ENCODE measurements at places on chromosomes 13 and 19.

DNA sequence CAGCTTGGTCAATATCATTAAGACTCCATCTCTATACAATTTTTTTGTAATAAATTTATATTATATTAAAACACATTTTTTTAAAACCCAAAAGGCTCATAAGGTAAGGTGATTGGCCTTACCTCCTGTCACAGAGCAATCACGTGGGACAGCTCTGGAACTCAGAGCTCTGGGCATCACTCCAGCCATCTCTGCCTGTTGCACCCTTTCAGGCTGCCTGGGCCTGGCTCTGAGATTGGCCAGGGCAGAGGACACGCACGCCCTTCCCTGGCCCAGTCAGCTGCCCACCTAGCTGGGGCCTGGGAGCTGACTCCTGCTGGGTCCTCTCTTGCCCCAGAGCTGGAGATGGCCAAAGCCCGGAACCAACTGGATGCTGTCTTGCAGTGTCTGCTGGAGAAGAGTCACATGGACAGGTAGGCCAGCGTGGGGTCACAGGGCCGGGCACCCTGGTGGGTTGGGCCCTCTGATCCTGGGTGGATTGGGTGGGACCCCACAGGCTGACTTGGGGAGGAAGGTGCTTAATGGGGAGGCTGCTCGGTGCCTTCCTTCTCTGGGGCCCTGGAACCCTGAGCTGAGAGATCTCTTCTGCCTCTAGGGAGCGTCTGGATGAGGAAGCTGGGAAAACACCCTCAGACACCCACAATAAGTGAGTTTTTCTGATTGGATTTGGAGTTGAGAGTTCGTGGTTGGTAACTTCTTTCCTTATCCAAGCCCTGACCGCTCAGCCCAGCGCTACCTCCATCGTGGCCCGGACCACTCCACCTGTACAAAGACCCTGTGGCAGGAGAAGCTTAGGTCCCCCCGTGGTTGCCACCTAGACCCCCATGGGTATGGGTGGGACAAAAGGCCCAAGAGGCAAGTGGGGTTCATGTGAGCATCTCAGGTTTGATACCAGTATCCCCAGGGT lies 3.7 kb downstream of the LIN37 start:
- no peak for DNase-seq

GRCh38 chr13:106568299-106569003 lies 514 bp upstream of the ARGLU1 start:
- no peak for DNase-seq

DNA sequence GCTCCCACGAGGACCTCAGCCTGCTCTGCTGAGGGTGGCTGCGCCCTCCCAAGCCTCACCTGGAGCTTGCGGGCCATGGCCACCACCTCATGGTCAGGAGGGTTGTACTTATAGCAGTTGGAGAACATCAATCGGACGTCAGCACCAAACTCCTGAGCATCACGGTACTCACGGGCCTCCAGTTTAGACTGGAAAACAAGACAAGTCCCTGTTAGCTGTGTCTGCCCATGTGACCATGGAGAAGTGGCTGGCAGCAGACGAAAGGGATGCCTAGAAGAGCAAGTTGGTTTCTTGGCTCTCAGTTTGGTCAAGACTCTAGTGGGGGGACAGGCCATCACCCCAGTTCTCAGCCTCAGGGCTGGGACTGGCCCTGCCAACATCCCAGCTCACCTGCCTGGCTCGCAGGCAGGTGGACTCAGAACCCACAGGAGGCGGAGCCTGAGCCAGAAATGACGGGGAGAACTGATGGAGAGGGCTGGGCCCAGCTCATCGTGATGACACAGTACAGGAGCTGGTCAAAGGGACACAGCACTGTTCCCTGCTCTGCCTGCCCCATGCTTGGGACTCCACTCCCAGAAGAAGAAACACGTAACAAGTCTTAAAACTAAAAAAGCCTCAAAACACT lies 31.2 kb upstream of the EPHX3 start:
- no peak for DNase-seq

DNA sequence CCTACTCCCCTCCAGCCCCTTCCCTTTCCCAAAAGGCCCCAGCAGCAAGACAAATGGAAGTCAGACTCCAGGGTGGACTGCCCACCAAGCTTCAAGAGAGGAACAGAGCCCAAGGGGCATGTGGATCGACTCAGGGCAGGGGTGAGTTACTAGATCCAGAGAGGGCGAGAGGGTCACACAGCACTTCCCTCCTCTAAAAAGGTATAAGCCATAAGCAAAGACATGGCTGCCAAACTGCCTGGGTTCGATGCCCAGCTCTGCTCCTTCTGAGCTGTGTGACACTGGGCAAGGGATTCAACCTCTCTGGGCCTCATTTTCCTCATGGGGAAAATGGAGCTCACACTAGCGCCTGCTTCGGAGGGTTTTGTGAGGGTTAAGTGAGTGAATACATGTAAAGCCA lies 3.8 kb downstream of the PPP1R14A start:
- DNase-seq: no peak

DNA sequence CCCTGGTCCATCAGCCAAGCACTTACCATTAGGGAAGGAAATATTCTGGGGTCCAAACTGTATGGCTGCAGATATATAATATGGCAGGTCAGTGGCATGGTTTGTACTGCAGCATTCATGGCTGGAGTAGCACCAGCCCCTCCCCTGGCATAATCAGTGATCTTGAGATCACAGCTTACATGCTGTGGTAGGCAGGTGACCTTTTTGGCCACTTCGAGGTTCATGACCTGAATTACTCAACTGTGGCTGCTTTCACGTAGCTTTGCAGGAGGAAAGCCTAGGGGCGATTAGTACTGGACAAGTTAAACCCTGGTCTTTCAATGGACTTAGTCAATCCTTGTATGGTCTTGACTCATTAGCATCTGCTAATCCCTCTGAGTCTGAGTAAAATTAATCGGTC lies 169.8 kb downstream of the SPRY2 start:
- no peak for DNase-seq

GRCh38 chr19:4100647-4101495 lies 23.1 kb downstream of the MAP2K2 start:
- DNase-seq: no peak

- no peak for DNase-seq
Observed at GRCh38 chr13:108828086-108828815, 198.8 kb downstream of the MYO16 start.

DNA sequence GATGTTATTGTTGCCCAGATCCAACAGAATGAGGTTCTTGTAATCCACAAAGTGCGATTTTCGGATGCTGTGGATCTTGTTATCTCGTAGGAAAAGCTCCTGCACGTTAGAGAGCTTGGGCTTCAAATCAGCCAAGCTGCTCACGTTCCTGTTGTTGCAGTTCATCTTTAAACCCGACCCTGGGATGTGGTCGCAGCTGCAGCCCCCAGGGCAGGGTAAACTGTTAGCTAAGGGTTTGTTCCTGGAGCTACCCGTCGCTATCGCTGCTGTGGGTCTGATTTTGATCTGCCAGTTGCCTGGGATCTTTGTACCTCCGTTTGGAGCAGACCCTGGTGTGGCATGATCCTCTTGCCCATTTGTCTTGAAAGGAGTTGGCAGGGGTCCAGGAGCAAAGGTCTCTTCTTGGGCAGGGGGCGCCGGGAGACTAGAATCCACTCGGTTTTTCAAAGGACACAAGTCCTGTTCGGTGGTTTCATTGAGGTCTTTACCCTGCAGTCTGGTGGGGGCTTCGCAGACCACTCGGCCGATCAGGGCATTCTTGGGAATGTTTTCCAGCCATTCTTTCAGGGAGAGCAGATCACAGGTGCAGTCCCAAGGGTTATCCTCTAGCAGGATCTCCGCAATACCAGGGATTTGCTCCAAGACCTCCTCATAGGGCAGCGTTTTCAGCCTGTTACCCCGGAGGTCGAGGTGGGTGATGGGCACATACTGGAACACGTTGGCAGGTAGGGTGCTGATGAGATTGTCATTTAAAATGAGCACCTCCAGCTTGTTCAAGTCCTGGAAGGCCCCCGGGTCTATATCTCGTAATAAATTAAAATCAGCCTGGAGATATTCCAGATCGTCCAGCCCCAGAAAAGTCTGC lies 1.8 kb downstream of the SLITRK1 start:
- DNase-seq: peak; percentile 40

GRCh38 chr19:10388957-10389356 lies 8.6 kb upstream of the TYK2 start:
- peak; percentile 94 for DNase-seq

GRCh38 chr13:110923777-110924638 lies 9.1 kb upstream of the ANKRD10 start:
- no peak for DNase-seq

- no peak for DNase-seq
Observed at GRCh38 chr19:13020002-13020414, 24.7 kb downstream of the NFIX start.

DNA sequence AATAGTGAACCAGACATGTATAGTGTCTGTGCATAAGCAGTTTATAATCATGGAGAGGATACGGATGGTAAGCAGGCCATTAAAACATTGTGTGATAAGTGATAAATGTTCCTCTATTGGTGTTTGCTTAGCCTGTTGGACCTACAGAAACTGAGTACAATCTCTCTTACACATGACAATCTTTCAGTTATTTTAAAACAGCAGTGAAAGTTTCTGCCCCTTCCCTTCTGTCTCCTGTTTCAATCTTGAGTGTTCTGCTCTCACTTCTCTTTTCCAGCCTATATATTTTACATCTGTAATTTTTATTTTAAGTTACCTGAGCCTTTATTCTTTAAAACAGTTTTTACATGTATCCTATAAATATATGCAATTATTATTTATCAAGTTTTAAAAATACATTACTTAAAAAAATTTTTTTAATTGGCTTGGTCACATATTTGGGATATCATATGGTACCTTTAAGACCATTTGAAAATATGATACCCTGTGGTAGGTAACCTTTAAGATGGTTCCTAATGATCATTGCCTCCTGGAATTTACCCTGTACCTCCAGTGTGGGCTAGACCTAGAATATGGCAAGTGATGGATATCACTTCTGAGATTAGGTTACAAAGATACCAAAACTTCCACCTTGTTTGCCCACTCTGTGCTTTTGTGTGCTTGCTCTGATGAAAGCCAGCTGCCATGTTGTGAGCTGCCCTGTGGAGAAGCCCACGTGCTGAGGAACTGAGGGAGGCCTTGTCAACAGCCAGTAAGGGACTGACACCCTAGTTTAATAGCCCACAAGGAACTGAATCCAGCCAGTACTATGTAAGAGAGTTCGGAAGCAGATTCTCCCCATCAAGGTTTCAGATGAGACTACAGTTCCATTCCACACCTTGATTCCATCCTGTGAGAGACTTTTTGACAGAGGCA lies 99.3 kb downstream of the DHRS12 start:
- DNase-seq: no peak

- no peak for DNase-seq
Observed at GRCh38 chr13:77176350-77176749, 149.4 kb upstream of the FBXL3 start.

- DNase-seq: no peak
Observed at GRCh38 chr19:55346725-55347441, 7.2 kb downstream of the KMT5C start.

GRCh38 chr13:44040070-44040817 lies 160.5 kb downstream of the LACC1 start:
- no peak for DNase-seq

- DNase-seq: no peak
Observed at GRCh38 chr13:77692746-77693448, 4.6 kb upstream of the SLAIN1 start.

DNA sequence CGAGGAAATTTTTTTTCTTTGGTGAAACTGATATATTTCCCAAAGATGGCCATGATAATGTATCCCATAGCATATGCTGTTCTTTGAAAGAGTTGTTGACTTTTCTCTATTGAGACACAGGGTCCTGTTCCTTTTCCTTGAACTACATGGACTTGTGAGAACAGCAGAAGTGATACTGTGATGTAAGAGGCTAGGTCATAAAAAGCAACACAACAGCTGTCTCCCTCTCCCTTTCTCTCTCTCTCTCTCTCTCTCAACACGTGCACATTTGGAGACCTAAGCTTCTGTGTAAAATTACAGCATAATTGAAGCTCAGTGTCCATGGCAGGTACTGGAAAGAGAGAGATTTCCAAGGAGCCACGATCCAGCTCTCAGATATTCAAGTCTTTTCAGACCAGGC lies 1712.4 kb downstream of the EFNB2 start:
- no peak for DNase-seq

GRCh38 chr19:44552324-44552723 lies 22.8 kb upstream of the CEACAM20 start:
- no peak for DNase-seq

DNA sequence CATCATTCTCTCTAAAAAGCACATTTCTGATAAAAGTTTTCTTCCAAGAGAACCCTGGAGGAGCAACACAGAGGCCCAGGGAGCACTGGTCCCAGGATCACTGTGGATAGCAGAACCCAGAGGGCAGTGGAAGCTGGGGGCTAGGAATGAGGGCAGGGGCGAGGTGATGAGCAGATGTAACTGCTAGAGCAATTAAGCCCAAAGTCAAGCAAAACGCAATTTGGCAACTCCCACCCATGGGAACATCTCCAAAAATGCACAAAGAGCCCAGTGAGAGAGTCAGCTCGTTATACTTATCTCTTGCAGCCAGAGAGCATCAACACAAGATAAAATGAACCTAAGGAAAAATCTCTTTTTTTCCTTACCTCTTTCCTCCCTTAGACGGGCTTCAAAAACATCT lies 284.2 kb downstream of the TBC1D4 start:
- no peak for DNase-seq

GRCh38 chr19:49403404-49404187 lies 15.5 kb downstream of the KASH5 start:
- DNase-seq: no peak

GRCh38 chr19:31099515-31100205 lies 249.6 kb downstream of the TSHZ3 start:
- peak; percentile 39 for DNase-seq

DNA sequence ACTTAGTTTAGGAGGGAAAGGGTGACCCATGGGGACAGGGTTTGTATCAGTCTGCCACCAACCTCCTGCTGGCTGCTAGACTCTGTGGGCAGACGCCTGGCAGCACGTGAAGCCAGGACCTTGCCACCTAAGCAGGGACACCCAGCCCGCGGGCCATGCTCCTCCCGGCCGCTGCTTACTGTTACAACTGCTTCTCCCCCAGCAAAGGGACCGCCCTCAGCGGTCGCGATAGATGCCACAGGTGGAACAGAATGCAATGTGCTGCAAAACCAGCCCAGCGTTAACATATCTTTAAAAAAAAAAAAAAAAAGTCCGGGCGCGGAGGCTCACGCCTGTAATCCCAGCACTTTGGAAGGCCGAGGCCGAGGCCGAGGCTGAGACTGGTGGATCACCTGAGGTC lies 1.9 kb upstream of the RHPN2 start:
- no peak for DNase-seq

- DNase-seq: no peak
Observed at GRCh38 chr19:16764793-16765433, 45.3 kb downstream of the NWD1 start.
